ENCODE measurements at places on chromosomes 2 and 18. TPM values are rescaled to one million over a fixed set of nuclear protein-coding genes. Genes with fewer than 3 reads are reported as not detected.

Gene SLC9A4
- polyA plus RNA-seq = 6.1 TPM

Gene RPRM
- 4.8 TPM for polyA plus RNA-seq

Gene TP53I3
- polyA plus RNA-seq = 45.9 TPM

Gene DPYSL5
- 5.5 TPM for polyA plus RNA-seq

Gene PCARE
- 0.43 TPM for polyA plus RNA-seq

Gene GPR55
- polyA plus RNA-seq = 0.36 TPM

Gene PAIP2B
- polyA plus RNA-seq = 19.5 TPM

Gene LHCGR
- 0.25 TPM for polyA plus RNA-seq

Gene TBC1D8
- 27.0 TPM for polyA plus RNA-seq

Gene RNF25
- polyA plus RNA-seq = 54.3 TPM

Gene SERPINB4
- polyA plus RNA-seq = not detected

Gene CNRIP1
- polyA plus RNA-seq = 24.2 TPM

- no peak for DNase-seq
These were observed 4.6 kb upstream of the LAMA3 start for GRCh38 chr18:23684515-23685197.

DNA sequence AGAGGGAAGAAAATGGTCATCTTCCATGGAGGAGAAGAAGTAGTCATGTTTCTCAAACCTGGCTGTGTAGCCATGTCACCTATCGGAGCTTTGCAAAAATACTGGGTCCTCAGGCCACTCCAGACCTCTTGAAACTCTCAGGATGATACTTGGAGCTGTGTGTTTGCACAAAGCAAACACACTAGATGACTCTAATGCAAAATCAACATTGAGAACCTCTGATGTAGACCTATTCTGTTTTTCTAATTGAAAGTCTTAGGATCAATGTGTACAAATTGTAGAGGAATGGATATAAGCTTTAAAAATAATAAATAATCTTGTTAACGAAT, 444.3 kb downstream of the RND3 start:
- DNase-seq = no peak

DNA sequence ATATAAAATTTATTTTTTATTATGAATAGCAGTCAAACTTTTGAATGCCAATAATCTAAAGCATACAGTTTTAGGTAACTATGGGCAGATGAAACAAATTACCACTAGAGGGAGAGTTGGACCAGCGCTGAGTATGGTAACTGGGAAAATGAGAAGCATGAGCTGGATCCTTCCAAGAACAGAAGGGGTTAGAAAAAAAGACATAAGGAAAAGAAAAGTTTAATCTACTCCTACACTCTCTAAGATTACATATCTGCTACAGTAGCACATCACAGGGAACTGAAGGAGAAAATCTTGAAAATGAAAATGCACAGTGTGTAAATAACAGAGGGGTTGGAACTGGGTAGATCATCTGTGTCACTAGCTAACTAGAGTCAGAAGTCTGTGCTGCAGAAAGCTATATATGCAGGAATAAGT, 15.5 kb downstream of the REG3G start:
- DNase-seq = no peak

DNA sequence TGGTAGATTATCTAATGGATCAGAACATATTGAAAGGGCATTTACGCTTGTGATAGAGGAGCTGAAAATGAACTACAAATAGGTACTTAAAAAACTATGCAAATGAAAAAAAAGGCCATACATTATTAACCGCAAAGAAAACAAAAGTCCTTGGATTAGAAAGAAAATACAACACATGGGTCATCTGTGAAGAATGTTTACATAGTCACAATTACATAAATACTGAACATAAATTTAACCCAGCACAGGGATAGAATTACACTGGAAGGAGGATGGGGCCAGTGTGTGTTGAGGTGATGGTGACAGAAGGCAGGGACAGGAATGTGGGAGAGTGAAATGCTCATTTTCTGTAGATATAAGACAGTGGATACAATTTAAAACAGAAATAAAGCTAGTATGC, 6.6 kb downstream of the NTSR2 start:
- no peak for DNase-seq

DNA sequence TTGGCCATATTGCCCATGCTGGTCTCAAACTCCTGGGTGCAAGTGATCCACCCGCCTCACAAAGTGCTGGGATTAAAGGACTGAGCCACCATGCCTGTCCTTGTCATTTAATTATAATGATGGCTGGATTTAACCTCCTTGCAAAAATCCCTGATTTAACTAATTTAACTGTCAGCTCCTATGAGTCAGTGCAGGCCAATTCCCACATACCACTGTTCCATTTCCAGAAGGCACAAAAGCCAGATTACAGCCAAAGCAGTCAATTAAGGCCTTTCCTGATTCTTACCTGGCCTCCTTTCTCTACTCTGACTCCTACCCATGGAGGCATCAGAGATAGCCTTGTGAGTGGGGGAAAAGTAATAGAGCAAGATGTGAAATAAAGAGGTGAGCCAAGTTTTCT, 12.3 kb upstream of the SLC35F5 start:
- DNase-seq = no peak

- no peak for DNase-seq
These were observed 70.2 kb downstream of the SPATS2L start for GRCh38 chr2:200376513-200377354.

- DNase-seq = no peak
These were observed 420.1 kb upstream of the ZNF804A start for GRCh38 chr2:184178229-184178628.

- no peak for DNase-seq
These were observed 77.5 kb upstream of the TCF4 start for GRCh38 chr18:55665506-55665905.

GRCh38 chr18:159037-159652, 788 bp downstream of the USP14 start:
- DNase-seq = peak; percentile 3

DNA sequence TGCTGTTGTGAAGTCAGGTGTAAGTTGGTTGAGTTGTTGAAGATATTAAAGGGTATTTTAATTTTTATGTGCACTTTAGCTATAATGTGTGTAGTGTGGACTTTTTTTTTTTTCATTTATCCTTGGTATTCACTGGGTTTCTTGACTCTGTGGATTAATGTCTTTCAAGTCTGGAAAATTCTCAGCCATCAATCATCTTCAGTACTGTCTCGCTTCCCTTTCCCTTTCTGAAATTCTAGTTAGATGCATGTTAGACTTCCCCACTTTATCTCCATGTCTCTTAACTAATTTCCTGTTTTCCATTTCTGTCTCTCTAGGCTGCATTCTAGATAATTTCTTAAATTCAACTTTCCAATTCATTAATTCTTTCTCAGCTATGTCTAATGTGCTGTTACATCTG, 247.7 kb upstream of the REV1 start:
- no peak for DNase-seq

- no peak for DNase-seq
These were observed 13.0 kb downstream of the IL18R1 start for GRCh38 chr2:102368461-102369109.

- DNase-seq = no peak
These were observed 39.9 kb downstream of the CROCC2 start for GRCh38 chr2:240946046-240946445.

GRCh38 chr18:12993439-12993838, 2.3 kb downstream of the CEP192 start:
- no peak for DNase-seq

DNA sequence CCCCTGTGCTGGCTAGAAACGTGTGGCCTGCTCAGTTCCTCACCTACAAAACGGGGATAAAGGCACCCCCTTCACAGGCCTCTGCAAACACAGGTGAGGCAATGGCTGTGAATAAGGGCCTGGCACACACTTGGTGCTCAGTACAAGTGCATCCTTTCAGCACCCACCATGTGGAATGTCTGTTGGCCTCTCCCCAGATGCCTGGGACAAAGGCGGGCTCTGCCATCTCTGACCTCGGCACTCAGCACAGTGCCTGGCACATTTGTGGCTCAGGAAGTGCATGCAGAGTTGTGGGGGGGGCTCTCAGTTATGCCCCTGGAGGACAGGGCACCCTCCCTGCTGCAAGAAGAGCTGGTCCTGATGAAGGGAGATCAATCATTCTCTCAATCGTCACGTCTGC, 224.6 kb upstream of the RAB6C start:
- no peak for DNase-seq

DNA sequence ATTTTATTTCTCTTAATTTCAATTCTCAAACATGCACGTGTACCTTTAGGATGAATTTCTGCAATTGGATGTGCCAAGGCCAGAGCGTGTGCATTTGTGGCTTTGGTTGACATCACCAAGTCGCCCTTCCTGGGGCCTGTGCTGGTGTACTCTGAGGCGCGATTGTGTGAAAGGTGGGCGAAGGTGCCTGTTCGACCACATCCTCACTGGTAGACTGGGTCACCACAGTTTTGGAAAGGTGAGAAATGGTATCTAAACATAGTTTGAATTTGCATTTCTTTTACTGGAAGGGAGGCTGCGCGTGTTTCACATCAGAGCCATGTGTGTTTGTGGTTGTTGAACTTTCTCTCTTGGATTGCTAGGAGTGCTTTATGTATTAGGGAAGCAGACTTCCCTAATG, 89.8 kb downstream of the LDLRAD4 start:
- no peak for DNase-seq

- DNase-seq = no peak
These were observed 82.5 kb upstream of the PKDCC start for GRCh38 chr2:41965173-41965908.

DNA sequence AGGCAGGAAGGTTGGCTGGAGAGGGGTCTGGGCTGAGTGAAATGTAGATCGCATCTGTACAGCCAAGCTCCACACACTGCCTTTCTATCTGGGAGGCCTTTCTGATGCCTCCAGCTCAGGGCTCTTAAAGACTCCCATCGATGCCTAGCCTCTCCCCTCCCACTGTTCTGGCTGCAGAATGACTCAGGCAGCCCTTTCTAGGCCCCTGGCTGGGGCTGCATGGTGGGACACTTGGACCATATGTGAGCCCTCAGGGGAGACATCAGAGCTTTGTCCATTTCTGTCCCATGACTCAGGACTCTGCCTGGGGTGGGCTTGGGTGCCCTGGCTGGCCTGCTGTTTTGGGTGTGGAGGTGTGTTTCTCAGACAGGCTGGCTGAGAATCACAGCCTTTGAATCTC, 101.3 kb downstream of the CELF4 start:
- DNase-seq = no peak

GRCh38 chr2:141810148-141810547, 320.7 kb downstream of the LRP1B start:
- DNase-seq = no peak

Measured in right renal cortex interstitium (tissue), 3 donors.